Activated T-helper 17 cell treated with anti-CD3 and anti-CD28 coated beads, Interleukin-2, amount 50 U/mL, for 72 hours (primary cell): ENCODE measurements at places on chromosomes 3 and 15.

- H3K36me3 ChIP-seq = peaks cover 14% of the 10 kb centered on the region
- H3K27ac ChIP-seq = peak overlapping the region; percentile 70
- H3K4me3 ChIP-seq = peak overlapping the region; percentile 96
- H3K4me1 ChIP-seq = peaks cover 50% of the 10 kb centered on the region
- H3K27me3 ChIP-seq = no peaks in the 10 kb centered on the region
Observed at GRCh38 chr3:195546130-195546560, 3.0 kb upstream of the PPP1R2 start.

DNA sequence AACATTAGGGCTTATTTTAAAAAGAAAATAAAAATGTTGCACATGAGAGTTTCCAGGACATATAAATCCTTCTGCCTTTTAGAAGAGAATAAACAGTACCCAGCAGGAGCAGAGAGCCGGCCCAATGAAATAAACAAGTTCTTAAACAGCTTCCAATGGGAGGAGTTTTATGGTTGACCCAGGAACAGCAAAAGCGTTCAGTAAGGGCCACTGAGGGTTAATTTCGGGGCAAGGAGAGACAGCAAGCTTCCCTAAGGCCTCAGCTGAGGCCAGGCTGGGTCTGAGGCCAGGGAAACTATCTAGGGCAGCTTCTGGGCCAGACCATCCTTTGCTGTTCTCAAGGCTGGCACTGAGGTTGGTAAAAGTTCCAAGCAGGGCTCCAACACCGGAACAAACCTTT lies 3.4 kb downstream of the PDZRN3 start:
- no peaks in the 10 kb centered on the region for H3K4me1 ChIP-seq
- H3K27me3 ChIP-seq = peaks cover 6% of the 10 kb centered on the region
- no peak overlapping the region for H3K27ac ChIP-seq
- H3K4me3 ChIP-seq = no peak overlapping the region

GRCh38 chr3:12175844-12176453 lies 17.2 kb upstream of the TIMP4 start:
- H3K4me1 ChIP-seq = no peaks in the 10 kb centered on the region
- no peak overlapping the region for H3K27ac ChIP-seq
- ATAC-seq = peak; percentile 37
- no peaks in the 10 kb centered on the region for H3K27me3 ChIP-seq

- H3K4me1 ChIP-seq = no peaks in the 10 kb centered on the region
- H3K27me3 ChIP-seq = peaks cover 7% of the 10 kb centered on the region
- H3K4me3 ChIP-seq = no peak overlapping the region
- ATAC-seq = no peak
Observed at GRCh38 chr3:46221938-46222337, 13.8 kb upstream of the CCR1 start.

DNA sequence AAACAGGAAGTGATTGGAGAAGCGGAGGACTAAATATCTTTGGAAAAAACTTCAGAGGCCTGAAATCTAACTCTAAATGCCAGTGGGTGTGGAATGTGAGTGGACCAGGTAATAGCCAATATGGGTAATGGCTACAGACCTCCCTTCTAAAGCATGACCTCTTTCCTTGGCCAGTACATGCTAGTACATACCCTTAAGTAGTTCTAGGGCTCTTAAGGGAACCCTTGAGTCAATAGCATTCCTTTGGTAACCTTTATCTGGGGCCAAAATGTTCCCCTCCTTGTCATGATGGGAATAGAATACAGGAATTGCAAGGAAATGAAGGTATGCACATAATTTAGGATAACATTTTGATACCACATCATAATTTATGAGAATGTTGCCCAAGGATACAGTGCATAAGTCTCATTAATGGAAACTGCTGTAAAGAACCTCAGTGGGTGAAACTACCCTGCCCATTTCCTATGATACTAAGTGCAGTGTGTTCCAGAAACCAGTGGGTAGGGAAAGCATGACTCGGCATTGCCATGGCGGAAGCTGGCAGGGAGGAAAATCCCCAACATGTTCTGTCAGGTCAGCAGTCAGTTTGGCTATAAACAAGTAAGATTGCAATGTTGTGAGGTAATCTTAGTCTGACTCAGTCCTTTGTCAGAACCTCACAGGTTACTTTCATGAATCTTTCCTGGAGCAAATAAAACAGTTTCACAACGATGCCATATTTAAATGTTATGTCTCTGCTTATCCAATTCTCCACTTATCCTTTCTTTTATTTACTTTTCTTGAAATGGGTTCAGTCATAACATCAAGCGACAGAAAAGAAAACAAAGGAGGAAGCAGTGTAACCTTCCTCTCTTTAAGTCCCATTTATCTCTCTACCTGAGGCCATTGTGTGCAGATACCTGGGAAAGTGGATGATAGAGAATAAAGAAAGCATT lies 23.5 kb upstream of the RAP2B start:
- peaks cover 29% of the 10 kb centered on the region for H3K4me1 ChIP-seq
- peaks cover 6% of the 10 kb centered on the region for H3K36me3 ChIP-seq
- H3K27me3 ChIP-seq = peaks cover 5% of the 10 kb centered on the region
- H3K27ac ChIP-seq = peak overlapping the region; percentile 96

GRCh38 chr3:66633402-66634381 lies 132.9 kb upstream of the LRIG1 start:
- no peak overlapping the region for H3K27ac ChIP-seq
- no peaks in the 10 kb centered on the region for H3K4me1 ChIP-seq
- no peak for ATAC-seq

- no peak overlapping the region for H3K4me3 ChIP-seq
- peaks cover 17% of the 10 kb centered on the region for H3K4me1 ChIP-seq
- no peaks in the 10 kb centered on the region for H3K27me3 ChIP-seq
- H3K36me3 ChIP-seq = no peaks in the 10 kb centered on the region
- H3K27ac ChIP-seq = no peak overlapping the region
Observed at GRCh38 chr3:157107037-157107436, 52.9 kb downstream of the CCNL1 start.

GRCh38 chr3:193593668-193594030 lies 641 bp downstream of the OPA1 start:
- H3K4me3 ChIP-seq = peak overlapping the region; percentile 97

- no peak overlapping the region for H3K4me3 ChIP-seq
- no peak for ATAC-seq
- peaks cover 12% of the 10 kb centered on the region for H3K4me1 ChIP-seq
- H3K27me3 ChIP-seq = peaks cover 54% of the 10 kb centered on the region
Observed at GRCh38 chr15:94580211-94580885, 349.0 kb downstream of the MCTP2 start.

DNA sequence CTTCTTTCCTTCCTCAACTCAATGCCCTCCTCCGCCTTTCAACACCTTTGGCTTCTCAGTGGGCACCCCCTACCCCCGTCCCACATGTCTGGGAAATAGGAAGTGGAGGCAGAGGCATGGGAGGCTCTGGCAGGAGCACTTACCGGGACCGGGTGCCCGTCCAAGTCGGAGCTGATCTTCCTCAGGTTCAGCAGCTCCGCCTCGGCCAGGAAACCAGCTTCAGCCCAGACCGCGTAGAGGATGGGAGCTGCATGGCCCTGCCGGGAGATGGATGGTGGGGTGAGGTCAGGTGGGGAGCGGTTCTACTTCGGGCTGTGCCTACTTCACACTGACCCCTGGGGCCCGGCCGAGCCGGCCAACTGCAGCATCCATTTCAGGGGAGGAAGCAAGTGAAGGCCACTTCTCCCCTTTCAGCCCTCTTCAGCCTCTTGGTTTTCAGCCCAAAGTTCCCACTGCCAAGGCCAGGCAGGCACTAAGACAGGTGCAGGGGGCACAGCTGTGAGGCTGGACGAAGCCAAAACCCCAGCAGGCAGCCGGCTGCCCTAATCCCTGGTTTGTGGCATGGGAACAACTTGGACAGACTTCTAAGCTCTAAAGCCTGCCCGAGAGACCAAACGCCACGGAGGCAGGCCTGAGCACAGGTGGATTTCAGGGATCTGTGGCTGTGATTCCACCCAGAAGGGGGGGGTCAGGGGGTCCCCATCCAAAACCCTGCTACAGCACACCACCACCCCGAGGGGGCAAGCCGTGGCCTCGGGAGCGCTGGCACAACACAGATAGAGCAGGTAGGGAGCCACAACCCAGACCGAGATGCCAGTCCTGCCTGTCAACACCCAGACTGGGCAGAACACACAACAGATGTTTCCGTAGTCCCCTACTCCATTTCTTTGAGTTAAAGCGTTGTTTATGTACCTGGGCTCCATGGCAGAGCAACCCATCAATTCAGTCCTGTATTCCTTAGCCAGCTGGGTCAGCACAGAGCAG lies 14.5 kb downstream of the TKT start:
- H3K4me3 ChIP-seq = no peak overlapping the region
- H3K4me1 ChIP-seq = peaks cover 4% of the 10 kb centered on the region
- H3K27me3 ChIP-seq = no peaks in the 10 kb centered on the region
- ATAC-seq = no peak

GRCh38 chr3:161371441-161372320 lies at the start of gene SPTSSB:
TSS of gene SPTSSB (minus strand) at chr3:161371517. CDS start at chr3:161346323, 25,194 bp downstream.
- no peaks in the 10 kb centered on the region for H3K4me1 ChIP-seq
- H3K36me3 ChIP-seq = no peaks in the 10 kb centered on the region
- peak; percentile 78 for ATAC-seq
- H3K27me3 ChIP-seq = peaks cover 22% of the 10 kb centered on the region

- no peak overlapping the region for H3K27ac ChIP-seq
- H3K4me3 ChIP-seq = no peak overlapping the region
- H3K4me1 ChIP-seq = no peaks in the 10 kb centered on the region
- peaks cover 13% of the 10 kb centered on the region for H3K27me3 ChIP-seq
- ATAC-seq = no peak
Observed at GRCh38 chr15:54094661-54095060, 116.4 kb downstream of the UNC13C start.

GRCh38 chr15:56208185-56208584 lies 35.5 kb downstream of the RFX7 start:
- H3K4me3 ChIP-seq = peak overlapping the region; percentile 50
- no peaks in the 10 kb centered on the region for H3K27me3 ChIP-seq
- H3K4me1 ChIP-seq = peaks cover 46% of the 10 kb centered on the region

GRCh38 chr3:32285891-32286290 lies 47.4 kb downstream of the CMTM8 start:
- no peaks in the 10 kb centered on the region for H3K27me3 ChIP-seq
- H3K36me3 ChIP-seq = no peaks in the 10 kb centered on the region
- peak overlapping the region; percentile 75 for H3K27ac ChIP-seq
- peak overlapping the region; percentile 73 for H3K4me3 ChIP-seq
